ENCODE measurements at places on chromosomes 2 and 18.

GRCh38 chr18:7071600-7071999 is 46.0 kb downstream of the LAMA1 start:
- no peak for DNase-seq

DNA sequence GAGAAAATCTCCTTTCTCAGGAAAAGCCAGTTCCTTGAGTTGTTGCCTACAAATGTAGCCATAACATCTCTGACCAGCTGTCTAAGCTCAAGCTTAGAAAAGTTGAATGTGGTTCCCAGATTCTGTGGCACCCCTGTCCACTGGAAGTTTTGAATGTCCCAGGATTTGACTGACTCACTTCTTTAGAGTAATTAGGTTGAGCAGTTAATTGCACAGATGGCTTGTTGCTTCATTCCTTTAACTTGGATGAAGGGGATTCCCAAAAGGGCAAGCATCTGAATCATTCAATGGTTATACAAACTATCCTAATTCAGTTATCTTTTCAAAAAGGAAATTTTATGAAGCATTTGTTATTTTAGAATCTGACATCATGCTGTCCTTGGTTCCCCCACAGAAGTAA is 374.7 kb downstream of the LNPK start:
- DNase-seq: no peak

- DNase-seq: no peak
Measured at GRCh38 chr2:27860111-27860510, 30.1 kb downstream of the RBKS start.

GRCh38 chr2:36461039-36461681 is 105.6 kb downstream of the CRIM1 start:
- DNase-seq: no peak

- no peak for DNase-seq
Measured at GRCh38 chr2:129252781-129253460, 726.5 kb upstream of the RAB6C start.

GRCh38 chr18:34342960-34343359 is 118.2 kb upstream of the NOL4 start:
- DNase-seq: no peak

DNA sequence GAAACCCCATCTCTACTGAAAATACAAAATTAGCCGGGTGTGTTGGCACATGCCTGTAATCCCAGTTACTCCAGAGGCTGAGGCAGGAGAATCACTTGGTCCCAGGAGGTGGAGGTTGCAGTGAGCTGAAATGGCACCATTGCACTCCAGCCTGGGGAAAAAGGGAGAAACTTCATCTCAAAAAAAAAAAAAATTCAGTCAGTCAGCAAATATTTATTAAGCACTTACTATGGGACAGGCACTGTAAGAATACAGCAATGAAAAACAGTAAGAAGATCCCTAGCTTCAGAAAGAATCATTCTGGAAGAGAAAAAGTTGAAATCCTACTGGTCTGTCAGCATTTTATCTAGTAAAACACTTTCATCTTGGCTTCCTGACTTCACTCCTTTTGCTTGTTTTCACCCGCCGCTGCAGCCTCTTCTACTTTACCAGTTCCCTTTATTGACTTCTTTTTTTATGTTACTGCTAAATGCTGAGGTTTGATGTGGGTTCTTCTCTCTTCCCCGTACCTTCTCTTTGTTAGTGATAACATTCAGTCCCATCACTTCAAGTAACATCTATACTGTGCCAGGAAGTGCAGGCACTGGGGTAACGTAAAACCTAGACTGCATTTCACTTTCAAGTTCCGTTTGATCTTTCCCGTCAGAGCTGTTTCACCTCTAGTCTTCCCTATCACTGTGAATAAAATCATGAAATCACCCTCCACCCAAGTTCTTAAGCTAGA is 10.8 kb upstream of the TAF4B start:
- no peak for DNase-seq

Data from mesothelial cell of epicardium (in vitro differentiated cells).